ENCODE measurements at places on chromosomes 12 and 14.

GRCh38 chr14:103105580-103106150 is 11.1 kb downstream of the EXOC3L4 start:
- DNase-seq, result peak; percentile 69

DNA sequence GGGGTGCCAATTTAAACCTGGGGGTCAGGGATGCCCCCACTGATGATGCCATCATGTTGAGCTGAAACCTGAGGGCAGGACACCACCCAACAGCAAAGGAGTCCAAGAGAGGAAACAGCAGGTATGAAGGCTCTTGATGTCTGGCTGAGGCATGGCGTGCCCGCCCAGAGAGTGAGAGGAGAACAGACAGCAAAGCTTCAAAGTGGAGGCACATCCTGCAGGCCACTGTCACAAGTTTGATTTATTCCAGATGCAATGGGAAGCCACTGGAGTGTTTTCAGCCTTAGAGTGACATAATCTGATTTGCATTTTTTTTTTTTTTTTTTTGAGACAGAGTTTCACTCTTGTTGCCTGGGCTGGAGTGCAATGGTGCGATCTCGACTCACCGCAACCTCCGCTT is 34.8 kb downstream of the IRF2BPL start:
- DNase-seq, result no peak

DNA sequence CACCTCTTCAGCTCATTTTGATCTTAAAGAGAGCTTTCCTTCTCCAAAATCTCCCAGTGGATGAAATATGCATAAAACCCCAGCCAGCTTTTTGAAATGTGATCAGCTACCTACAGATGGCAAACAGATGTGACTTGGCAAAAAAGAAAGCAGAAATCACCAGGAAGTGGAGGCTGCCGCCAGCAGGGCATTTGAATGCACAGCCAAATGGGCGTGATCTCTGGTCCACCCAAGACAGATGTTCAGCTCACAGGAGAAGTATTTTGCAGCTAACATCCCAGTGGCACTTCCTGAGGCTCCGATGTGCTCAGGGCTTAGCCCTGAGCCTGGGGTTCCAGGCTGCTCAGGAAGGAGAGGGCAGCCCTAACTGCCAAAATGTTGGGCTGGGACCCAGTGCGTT is 78.3 kb downstream of the LGMN start:
- no peak for DNase-seq

- no peak for DNase-seq
Measured at GRCh38 chr14:53060046-53060445, 93.1 kb downstream of the DDHD1 start.

GRCh38 chr12:49876070-49876469 is 27.6 kb downstream of the FAIM2 start:
- no peak for DNase-seq

GRCh38 chr14:78758333-78758732 is 588.2 kb downstream of the NRXN3 start:
- peak; percentile 69 for DNase-seq

DNA sequence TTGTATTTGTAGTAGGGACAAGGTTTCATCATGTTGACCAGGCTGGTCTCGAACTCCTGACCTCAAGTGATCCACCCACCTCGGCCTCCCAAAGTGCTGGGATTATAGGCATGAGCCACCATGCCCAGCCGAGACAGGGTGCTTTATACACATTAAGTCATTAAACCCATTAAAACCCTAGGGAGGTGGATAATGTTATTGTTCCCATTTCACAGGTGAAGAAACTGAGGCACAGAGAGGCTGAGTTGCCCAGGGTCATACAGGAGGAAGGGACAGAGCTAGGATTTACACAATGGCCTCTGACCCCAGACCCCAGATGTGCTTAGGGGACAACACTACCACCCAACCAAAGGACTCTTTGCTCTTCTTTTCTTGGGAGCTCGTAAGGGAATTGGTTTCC is 51.0 kb upstream of the RIN3 start:
- DNase-seq, result no peak

DNA sequence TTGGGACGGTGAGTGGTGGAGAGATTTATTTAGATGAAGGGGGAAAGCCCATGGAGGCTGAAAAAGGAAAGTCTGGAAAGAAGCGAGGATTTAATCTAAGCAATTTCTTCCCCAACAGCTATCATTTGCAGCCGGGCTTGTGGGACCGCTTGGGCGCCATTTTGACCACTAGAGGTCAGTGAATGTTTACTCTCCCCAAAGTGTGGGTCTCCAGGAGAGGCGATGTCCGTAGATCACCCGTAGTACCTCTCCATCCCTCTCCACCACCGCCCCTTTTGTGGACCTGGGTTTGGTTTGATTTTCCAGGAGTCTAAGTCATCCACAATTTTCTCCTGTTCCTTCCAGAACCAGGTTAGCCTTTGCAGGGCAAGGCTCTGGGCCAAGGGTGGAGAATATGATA is 91.2 kb upstream of the PARP11 start:
- peak; percentile 49 for DNase-seq

DNA sequence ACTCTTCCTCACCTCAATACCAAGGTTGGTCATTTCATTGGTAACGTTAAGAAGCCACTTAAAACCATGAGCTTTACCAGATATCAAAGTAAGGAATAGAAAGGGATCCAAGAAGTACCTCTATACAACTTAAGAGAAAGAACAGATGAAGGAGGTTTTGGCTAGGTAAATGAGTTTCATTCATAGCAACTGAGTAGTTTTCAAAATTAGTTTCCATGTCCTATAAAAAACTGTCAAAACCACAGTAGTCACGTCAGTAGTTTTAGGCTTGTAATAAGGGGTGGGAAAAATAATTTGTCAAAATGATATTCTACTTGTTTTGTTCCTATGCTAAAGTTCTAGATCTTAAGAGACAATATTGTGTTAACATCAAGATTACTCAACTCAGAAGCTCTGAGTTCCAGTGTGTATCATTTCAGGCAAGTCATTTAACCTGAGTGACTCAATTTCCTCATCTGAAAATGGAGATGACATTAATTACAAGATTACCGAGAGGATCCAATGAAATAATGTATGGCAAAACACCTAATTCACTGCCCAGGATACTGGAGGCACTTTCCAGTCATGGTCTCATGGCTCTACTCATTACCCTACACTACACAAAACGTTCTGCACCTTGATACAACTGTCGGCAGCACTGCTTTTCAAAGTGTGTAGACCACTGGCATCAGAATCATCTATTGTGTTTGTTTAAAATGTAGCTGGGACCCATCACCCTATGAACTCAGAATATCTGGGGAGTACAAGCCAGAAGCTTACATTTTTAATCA is 24.1 kb upstream of the SLC6A13 start:
- DNase-seq, result no peak

GRCh38 chr12:60231303-60231702 is 635.5 kb downstream of the SLC16A7 start:
- DNase-seq, result no peak

GRCh38 chr12:112153181-112153892 is 28.0 kb downstream of the TRAFD1 start:
- no peak for DNase-seq

DNA sequence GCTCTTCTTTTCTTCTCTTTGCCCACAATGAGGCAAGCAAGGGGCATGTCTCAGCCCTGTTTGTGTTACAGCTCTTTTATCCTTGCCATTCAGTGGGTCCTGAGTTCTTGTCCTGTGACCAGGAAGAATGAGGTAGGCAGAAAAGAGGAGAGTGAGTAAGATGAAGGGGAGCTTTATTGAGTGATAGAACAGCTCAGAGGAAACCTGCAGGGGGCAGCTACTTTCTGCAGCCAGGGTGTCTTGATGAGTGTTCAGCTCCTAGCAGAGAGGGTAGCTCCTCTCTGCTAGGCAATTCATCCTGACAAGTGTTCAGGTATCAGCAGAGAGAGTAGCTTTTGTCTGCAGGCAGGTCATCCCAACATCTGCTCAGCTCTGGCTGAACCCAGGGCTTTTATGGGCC is 41.0 kb downstream of the HSD17B6 start:
- DNase-seq, result no peak

- no peak for DNase-seq
Measured at GRCh38 chr14:81234278-81234677, 13.5 kb upstream of the GTF2A1 start.

DNA sequence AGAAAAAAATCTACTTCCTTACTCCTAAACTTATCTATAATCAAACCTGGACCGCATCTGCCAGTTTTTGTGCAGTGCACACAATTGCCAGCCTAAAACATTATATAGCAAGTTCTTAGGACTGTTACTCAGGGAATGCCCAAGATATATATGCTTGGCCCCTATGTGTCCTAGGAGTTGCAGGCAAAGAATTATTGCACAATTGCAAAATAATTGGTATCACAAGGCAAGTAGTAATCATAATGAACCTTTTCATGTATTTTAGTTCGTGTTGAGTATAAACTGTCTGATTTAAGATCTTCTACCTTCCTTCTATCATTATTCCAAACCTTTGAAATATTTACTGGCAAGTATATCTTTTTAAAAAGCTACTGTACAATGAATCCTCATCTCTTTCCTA is 45.5 kb downstream of the TMTC3 start:
- DNase-seq, result no peak

GRCh38 chr14:90971687-90972086 is 88.8 kb downstream of the RPS6KA5 start:
- DNase-seq, result no peak

DNA sequence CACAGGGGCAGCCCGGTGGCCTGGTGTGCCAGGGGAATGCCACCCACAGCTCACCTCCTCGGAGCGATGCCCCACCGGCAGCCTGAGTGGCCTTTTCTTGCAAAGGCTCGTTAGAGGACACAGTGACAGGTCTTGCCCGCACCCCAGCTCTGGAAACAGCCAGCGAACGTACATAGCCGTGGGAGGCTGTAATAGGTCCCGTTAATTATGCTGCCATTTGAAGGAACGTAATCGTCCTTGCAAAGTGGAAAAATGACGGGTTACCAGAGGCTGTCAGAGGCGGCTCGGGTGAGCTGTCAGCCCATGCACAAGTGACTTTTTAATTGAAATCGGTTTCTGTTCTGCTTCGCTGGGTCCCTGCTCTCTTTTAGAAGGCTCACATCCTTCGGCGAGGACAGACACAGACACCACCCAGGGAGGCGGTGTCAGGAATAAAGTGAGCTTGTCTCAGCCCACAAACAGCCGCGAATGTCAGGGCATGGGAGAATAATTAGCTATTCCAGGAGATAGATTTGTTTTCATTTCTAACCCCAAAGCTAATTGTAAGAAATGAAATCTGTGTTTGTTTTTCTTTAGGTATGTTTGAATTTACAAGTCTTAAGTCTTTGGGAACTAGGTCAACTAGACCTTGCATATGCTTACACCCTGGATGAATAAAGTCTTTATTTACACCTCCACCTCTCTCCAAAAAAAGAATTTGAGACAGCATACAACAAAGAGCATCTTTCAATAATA is 77.2 kb upstream of the RFLNA start:
- peak; percentile 50 for DNase-seq

- DNase-seq, result no peak
Measured at GRCh38 chr12:69102856-69103255, 136.5 kb upstream of the CPSF6 start.

DNA sequence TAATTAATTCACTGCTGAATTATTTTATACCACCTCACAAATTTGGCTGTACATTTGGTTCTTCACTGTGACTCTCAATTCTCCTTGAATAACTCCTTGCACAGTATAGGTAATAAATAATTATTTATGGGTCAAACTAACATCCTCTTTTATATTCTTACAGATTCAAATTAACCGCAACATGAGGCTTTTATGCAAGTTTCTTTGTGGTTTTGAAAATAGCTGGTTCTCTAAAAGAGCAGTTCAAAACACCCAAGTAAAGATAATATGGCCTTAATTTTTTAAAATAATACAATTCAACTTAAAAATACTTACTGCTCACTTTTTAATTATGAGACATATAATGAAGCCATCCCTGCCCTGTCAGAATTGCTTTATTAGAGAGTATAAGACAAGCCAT is 12.9 kb upstream of the TRIM9 start:
- DNase-seq, result no peak

- DNase-seq, result no peak
Measured at GRCh38 chr14:38901791-38902190, 201.2 kb downstream of the SEC23A start.

- peak; percentile 84 for DNase-seq
Measured at GRCh38 chr12:1634590-1635191, 5.7 kb downstream of the WNT5B start.

GRCh38 chr14:21768116-21768874 is 94.7 kb upstream of the OR4E1 start:
- no peak for DNase-seq

- DNase-seq, result no peak
Measured at GRCh38 chr12:78918268-78918667, 53.7 kb downstream of the SYT1 start.

DNA sequence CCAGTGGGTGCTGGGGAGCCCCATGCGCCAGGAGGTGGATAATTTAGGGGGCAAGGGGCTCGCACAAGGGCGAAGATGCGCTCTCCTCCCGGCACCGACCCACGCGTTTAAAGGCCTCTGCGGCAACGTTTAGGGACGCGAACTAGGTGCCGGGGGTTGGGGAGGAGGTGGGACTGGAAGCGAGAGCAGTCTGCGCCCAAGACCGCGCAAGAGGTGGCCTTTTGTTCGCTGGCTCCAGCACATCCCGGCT is 1.3 kb downstream of the SLC38A1 start:
- no peak for DNase-seq

DNA sequence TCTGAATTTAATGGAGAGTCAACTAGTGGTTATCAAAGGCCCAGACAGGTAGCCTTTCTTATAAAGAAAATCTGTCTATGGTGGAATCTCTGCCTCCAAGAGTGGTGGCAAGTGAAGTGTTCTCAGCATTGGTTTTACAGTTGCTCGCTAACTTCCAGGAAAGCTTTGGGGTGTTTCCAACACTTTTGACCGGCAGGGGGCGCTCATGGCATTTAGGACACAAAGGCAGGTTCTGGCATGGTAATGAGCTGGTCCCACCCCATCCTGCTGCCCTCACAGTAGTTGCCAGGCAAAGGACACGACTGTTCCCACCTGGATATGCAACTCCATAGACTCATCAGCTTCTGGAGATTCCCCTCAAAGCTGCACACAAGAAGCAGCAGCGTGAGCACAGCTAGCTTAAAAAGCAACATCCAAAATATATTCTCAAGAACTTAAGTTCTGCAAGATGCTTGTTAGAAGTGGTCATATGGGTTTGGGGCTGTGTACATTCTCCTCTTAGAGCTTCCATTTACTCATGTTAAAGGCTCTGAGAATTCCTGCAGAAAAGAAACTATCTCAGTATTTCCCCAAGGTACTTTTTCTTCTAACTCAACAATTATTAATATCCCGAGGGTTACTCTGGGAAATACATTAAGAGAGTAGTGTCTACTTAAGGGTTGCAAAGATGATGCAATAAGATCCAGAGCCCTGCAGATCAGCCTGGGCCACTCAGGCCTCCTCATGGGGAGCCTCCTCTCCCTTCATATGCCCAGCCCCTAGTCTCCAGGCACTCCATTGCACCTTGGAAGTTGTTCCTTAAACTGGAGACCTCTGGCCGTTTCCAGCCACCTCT is 14.8 kb downstream of the PROX2 start:
- DNase-seq, result peak; percentile 89

- no peak for DNase-seq
Measured at GRCh38 chr14:94992046-94992445, 165.3 kb downstream of the DICER1 start.

GRCh38 chr12:122886851-122887818 is 8.8 kb downstream of the VPS37B start:
- DNase-seq, result peak; percentile 94
